Amniotic epithelial cell (primary cell): ENCODE measurements at places on chromosomes 4 and X.

DNA sequence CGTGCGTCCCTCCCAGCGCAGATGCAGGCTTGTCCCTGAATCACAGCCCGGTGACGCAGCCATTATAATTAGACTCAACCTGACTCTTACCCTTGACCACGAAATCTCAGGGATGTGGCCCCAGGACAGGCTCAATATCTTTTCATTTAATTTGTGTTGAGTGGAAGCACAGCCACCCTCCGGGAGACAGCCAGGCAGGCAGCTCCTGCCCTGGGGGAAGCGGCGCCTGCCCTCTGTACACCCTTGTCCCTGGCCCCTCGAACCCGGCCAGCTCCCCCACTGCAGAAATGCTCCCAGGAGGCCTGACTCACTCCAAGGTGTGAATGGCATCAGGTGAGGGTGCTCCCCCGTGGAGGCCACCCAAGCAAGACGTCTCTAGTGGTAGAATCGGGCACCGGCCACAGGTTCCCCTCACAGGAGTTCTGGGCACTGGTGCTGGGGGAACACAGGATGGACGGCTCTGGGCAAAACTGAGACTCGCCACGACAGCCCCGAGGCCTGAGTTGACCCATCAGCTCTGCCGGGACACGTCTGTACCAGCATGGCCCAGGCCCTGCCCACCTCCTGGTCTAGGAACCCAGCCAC is 2.7 kb downstream of the CPLX1 start:
- DNase-seq, result no peak

- DNase-seq, result peak; percentile 58
These were observed 62.3 kb downstream of the STAG2 start for GRCh38 chrX:124023838-124024238.

GRCh38 chr4:93199492-93199891 is 629.1 kb upstream of the ATOH1 start:
- peak; percentile 63 for DNase-seq

DNA sequence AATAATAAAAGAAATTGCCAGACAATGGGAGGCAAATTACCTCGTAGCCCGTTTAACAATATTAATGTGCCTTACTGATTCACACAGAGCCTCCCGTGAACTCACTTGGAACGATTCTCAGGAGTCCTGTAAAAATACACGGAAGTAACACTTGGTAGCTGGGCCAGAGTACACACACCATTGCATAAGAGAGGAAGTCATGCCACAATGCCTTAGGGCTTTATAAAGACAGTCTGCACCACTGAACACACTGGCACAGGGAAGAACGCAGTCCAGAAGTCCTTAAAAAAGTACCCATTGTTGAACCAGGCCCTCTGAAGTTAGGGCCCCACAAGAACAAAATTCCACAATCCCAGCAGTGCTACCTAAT is 15.1 kb downstream of the SLC2A9 start:
- DNase-seq, result no peak

DNA sequence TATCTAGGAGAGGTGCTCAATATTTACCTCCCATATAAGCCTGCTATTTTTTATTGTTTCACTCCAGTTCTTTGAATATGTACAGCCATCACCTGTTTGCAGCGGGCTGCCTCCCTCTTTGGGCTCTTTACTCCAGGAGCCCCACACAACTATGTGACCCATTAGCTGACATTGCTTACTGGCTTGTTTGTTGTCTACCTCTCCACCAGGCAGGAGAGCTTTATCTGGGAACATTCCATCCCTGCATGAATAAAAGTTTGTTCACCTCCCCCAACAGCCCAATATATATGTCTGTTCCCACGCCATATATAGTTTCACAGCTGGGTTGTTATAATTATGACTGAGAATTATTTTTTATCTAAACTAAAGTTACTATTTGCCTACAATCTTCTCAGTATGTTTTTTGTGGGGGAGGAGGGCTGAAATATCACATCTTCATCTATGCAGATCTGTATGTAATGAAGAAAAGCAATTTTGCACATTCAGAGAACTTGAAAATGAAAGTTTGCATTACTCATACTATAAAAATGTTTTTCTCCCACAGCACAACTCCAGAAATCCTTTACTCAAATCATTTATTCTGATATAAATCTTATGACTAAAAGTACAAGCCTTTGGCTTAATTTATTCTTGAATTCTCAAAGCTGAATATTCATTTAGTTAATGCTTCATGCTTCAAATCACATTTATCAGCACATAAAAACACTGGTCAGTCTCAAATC is 61.2 kb upstream of the DAPP1 start:
- DNase-seq, result peak; percentile 76

GRCh38 chr4:114385195-114385985 is 213.2 kb upstream of the UGT8 start:
- DNase-seq, result no peak

DNA sequence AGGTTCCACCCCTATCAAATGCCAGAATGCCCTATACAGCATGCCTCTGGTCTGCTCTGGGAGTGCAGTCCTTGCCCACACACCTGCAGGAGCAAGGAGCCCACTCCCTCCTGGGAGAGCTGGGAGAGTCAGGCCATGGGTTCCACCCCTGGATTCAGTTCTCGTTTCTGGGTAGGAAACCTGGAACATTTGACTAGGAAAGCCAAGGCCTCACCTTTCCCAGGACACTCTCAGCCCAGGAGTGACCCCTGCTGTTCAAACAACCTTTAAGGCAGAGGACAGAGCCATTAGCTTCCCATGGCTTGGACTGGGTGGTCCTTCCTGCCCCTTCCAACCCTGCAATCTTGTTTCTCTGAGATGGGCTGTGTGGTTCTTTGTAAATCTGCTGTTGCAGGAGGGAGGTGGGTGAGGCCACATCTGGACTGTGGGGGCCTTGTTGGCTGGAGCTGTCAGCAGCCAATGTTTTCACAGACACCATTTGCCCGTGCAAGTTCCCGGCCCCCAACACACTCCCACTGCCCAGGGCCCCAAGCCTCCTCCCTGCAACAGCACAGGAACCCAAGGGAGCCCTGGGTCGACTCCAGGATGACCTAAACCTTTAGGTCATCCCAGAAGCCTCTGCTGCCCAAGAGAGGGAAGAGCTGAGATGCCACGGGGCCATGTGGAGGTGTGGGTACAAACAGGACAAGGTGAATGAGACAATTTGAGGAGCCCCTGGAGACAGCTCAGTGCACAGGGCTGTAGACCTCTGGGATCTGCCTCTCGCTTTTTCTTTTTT is 104.4 kb downstream of the PJA1 start:
- peak; percentile 31 for DNase-seq

DNA sequence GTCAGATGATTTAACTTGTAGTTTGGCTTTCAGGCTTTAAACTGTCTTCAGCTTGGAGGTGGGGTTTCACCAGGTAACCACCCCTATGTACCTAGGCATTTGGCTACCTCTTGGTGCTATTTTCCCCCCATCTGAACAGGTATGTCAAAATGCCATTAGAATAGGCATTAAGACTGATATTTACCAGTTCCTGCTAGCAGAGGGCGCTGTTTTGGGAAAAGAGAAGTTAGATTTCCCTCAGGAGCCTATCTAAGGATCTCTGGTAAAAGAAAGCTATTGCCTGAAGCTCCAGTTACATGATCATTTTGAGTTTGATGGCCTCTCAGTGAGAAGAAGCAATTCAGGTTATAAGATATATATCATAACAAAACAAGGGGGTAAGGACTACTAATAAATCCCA is 879.1 kb downstream of the SH3BGRL start:
- no peak for DNase-seq

GRCh38 chr4:5824227-5824626 is 68.7 kb downstream of the CRMP1 start:
- DNase-seq, result no peak
